Type B pancreatic cell (in vitro differentiated cells): ENCODE measurements at places on chromosomes 7 and 10.

DNA sequence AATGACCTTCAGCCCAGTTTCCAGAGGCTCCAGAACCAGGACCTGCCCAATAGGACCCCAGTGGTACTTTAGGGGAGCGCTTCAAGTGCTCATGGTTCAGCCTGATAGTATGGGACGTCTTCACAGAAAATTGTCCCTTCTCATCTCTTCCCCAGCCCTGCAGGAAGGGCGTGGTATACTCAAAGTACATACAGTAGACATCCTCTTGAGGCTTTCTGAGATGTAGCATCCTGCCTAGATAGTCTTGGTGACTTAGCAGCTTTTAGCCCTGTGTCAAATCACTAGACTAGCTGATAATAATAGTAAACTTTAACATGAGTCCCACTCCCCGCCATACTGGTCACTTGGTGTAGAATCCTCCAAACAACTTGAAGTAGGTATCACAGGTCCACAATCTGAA is 193.2 kb downstream of the CYP26A1 start:
- no peak for DNase-seq

DNA sequence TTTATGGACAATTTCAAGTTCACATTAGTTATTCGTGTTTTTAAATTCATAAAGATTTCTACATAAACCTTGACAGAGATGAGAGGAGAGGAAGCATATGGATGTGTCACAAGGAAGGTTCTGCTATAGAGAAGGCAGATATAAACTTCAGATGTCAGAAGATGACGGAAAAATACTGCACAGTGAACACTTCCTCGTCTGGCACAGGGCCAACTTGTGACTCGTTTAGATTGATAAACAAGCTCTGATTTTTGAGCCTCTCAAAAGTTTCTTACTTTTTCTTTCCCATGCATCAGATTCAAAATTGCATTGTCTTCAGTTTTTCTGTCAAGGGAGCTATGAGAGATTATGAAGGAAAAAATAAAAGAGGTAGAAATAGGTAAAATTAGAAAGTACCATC is 156.4 kb upstream of the MINDY3 start:
- no peak for DNase-seq

- DNase-seq = no peak
Measured at GRCh38 chr10:2798336-2799022, 268.9 kb upstream of the PFKP start.

- DNase-seq = peak; percentile 67
Measured at GRCh38 chr7:137343281-137343841, at the start of gene PTN. PTN (minus strand) TSS chr7:137343733; CDS start chr7:137254973, 88,760 bp downstream.

DNA sequence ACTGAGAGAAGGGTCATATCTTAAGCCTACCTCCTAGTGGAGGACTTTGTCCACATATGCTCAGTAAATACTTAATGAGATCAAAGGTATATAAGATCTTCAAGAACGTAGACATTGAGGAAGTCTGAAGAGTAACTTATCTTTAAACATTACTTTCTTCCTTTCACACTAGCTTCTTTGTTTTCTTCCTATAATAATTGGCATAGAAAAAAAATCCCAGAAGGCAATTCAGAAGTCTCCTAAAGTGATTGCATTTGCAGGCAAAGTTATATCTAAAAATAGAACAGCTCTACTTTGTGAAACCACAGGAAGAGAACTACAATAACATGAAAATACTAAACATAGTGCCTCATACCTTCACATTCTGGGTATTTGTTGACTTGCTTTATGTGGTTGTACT is 150.4 kb downstream of the PPP1R3A start:
- DNase-seq = no peak
